AG09319 (cell line): ENCODE measurements at places on chromosomes 7 and 10.

DNA sequence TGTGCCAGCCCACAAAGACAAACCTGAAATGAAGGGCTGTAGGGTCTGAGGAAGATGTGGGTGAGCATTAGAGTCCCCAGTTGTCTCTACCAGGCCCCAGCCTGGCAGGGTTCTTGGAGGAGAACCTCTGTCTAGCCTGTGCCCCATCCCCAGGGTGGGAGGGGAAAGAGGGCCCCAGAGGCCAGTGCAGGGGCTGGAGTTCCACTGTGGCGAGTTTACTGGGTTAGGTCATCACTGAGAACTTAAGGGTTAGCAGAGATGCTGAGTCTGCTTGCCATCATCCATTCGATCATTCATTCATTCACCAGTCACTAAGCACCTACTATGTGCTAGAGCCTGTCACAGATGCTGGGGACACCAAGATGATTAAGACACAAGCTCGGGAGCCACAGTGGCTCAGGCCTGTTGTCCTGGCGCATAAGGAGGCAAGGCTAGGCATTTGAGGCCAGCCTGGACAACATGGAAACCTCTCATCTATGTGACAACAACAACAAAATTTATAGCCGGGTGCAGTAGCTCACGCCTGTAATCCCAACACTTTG lies 2.6 kb downstream of the ANKRD2 start:
- no peak for DNase-seq

- DNase-seq, result no peak
These were observed 6.2 kb upstream of the TMEM120A start for GRCh38 chr7:76000566-76000965.

DNA sequence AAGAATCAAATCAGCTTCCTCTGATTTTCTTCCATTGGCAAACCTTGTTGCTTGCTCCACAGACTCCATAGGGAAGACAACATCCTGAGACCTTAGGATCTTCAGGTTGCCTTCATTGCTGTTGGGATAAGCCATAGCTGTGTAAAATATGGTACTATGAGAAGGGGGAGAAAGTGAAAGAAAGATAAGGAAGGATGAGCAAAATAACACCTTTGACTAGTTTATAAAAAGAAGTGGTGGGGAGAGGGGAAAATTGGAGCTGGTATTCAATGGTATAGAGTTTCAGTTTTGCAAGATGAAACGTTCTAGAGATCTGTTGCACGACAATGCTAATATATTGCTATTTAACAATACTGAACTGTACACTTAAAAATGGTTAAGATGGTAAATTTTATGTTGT lies 180.4 kb upstream of the PHYHIPL start:
- DNase-seq, result no peak

GRCh38 chr10:26064106-26064505 lies 130.1 kb downstream of the MYO3A start:
- no peak for DNase-seq

DNA sequence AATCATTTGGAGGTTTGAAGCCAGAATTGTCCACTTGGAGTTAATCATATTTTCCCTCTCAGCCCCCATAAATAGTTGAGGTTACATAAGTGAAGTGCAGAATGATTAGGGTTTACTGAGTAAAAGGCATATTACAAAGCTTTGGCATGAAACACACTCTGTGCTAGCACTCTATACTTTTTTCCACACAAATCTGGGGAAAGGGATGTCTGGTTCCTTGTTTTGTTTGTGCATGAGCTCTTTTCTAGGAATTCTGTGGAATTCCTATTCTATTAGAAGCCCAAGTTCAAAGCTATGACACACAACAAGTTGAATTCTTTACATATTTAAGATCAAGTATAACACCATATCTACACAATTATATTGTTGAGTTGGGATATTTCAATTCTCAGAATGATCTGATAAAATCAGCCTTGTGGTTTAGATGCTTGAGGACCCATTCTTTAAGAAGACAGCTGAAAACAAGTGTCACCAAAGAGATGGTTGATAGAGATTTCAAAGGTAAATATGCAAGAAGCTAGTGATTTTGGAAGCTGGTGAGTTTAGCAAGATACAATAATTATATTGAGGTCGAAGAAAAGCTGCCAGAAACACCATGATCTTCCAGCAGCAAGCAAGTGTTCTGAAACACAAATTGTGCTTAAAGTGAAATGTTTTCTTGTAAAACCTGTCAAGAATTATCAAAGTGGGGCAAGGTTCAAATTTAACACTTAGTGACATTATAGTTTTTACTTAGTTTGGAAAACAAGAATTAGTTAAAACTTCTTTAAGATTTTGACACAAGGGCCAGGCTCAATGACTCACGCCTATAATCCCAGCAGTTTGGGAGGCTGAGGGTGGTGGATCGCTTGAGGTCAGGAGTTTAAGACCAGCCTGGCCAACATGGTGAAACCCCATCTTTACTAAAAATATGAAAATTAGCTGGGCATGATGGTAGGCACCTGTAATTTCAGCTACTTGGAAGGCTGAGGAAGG lies 122.6 kb downstream of the INHBA start:
- DNase-seq, result peak; percentile 50

DNA sequence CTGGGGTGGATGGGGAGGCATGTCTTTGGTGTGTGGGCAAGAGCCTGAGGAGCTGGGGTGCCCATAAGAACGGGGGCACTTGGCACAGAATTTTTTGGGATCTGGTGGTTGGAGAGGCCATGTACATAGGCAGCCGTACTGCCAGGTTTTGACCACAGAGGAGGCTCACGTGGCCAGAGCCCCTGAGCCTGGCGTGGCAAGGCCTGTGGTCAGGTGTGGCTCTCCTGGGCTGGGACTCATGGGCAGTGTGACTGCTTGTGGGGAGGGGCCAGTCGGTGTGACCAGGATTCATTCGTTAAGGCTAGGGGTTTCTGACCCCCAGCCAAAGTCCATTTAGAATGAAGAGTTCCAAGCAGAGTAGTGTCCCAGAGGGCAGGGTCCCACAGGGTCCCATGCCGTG lies 38.2 kb downstream of the AGAP3 start:
- DNase-seq, result no peak

GRCh38 chr10:29055101-29055500 lies 233.8 kb upstream of the LYZL1 start:
- no peak for DNase-seq

DNA sequence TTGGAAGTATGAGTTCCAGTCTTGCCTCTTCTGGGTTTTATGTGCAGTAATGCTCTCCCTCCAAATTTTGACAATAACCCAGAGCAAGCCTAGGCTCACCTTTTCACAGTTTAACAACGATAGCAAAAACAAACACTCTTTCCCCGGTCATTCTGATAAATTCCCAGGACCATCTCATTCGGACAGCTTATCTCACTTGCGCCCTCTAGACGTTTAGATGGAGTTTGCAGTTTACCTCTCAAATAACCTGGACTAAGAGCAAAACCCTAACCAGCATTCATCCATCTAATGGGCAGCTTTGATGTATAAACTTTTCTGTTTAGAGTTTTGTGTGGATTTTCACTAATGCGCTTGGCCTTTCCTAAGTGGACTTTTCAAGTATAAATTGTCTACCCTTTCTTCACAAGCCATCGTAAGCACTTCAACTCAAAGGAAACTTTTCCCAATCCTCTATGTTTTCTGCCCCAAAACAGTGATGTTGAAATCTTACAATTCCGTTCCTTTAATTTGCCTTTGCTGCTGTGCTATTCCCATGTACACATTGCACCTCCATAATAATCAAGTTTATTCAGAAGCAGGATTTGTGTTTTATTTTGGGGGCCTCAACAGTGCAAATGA lies 114.9 kb downstream of the HDAC9 start:
- DNase-seq, result no peak

DNA sequence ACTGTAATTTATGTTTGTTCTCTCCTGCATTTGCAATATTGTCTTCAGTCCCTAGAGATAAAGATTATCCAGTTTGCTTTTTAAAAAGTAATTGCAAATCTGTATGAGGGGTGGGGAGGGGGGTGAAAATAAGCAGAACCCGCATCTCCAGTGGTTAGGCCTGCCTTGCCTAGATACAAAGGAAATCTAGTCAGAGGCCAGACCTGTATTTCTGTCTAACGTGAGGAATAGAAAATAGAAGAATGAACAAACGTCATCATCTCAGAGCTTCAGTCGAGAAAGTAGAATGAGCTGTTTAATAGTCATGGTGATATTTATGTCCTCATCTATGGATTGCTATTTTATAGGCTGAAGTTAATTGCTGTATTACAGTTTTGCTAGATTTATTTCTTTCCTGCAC lies 284.2 kb downstream of the BICC1 start:
- DNase-seq, result no peak

DNA sequence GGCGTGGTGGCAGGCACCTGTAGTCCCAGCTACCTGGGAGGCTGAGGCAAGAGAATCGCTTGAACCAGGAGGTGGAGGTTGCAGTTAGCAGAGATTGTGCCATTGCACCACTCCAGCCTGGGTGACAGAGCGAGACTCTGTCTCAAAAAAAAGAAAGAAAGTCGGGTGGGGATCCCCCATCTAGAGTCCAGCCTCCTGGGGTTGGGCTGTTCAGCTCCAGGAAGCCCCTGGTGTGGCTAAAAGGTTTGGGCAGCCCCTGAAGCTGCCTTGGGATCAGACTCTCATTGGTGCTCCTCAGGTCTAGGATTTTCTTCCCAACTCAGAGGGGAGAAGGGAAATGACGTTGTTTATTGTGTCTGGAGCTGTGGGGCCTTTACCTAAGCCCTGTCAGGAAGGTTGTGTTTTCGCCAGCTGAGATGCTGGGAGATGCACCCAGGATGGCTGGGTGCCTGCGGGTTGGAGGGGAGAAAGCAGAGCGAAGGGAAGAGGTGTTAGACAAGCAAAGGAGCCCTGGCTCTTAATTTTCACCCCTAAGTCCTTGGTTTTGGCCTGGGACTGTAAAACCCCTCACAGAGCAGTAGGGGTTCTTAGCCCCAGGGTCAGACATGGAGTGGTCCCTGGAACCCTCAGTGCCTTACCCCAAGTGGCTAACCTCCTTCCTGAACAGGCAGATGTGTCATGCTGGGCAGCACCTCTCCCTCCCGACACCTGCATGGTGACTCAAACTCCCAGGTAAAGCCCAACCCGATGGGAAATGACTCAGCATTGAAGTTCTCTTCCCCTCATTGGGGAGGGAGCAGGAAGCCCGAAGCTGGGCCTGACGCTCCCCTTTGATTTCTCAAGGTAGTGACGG lies 21.1 kb downstream of the PLAU start:
- no peak for DNase-seq

DNA sequence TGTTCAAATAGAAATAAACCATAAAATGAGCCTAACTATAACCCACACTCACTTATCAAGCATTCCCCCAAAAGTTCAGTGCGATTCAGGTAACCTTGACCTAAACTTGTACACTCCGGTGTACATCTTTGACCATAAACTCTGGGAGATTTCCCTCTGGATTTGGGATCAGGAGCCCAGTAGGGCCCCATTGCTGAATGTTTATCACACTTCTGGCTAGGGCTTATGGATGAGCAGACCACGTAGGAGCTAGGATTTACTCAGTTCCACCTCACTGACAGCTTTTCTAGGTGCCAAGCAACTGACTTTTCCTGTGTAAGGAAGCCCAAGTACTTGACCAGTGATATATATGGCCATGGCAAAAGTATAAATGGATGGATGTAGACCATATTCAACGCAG lies 113.7 kb downstream of the SVOPL start:
- no peak for DNase-seq

DNA sequence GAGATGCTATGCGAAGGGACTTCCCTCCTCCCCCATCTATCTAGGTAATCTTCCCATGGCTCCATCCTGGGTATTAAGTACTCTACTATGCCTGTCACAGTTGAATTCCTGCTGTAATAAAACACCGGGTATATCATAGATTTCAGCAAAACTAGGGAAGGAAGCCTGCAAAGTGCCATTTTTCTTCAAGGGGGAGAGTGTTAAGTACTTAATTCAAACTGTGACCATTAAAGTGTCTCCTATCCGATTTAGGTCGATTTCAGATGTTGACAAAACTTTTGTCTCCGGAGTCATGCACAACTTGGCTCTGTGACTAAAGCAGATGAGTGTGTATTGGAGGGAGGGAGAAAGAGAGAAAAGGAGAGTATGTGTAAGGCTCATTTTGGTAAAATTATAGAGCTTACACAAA lies 4.6 kb downstream of the HOXA4 start:
- DNase-seq, result no peak

- no peak for DNase-seq
These were observed 3.2 kb upstream of the CSGALNACT2 start for GRCh38 chr10:43135064-43135463.

- DNase-seq, result no peak
These were observed 354.6 kb downstream of the LRRTM3 start for GRCh38 chr10:67280405-67280804.

DNA sequence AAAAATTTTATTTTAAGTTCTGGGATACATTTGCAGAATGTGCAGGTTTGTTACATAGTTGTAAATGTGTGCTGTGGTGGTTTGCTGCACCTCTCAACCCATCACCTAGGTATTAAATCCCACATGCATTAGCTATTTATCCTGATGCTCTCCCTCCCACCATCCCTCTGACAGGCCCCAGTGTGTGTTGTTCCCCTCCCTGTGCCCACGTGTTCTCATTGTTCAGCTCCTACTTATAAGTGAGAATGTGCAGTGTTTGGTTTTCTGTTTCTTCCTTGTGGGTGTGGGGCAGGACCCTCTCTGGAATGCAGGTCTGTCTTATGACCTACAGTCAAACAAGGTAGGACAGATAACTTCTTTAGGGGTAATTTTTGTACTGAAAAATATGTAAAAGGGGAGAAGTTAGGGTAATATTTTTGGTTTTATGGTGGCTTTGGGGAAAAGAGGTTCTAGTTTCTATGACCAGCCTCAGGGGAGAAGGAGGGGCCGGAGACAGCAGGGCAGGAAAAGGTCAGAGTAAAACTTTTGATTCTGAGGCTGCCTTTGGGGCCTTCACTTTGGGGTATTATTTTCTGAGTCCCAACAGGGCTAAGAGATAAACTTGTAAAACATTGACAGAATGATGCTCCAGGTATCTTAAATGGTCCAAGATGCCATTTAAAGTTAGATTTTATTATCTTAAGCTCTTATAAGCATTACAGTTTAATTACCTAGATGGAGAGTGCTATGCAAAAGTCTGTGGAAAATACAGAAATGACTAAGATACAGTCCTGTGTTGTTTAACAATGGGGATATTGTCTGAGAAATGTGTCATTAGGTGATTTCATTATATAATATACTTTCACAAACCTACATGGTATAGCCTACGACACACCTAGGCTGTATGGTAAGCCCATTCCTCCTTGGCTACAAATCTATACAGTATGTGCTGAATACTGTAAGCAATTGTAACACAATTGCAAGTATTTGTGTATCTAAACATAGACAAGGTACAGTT lies 354.8 kb downstream of the ABCA13 start:
- DNase-seq, result no peak

- no peak for DNase-seq
These were observed 11.4 kb downstream of the PWWP2B start for GRCh38 chr10:132408367-132408781.

DNA sequence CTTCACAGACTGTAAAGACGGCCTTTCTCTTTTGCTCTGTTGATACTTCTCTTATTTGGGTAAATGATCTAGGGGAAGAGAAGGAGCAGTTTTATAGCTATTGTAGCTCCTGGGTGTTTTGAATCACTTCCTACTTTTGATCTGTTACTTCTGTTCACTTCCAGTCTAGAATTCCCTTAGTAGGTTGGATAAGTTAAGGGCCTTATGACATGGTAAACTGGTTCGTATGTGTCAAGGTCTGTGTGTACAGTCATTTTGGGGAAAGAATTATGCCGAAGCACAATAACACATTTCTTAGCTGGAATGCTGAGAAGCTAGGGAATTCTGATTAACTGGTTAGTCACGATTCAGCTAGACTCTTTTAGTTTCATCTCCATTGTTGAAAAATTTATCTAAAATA lies 8.1 kb downstream of the DENND10 start:
- DNase-seq, result no peak
